Kidney tubule cell (primary cell): ENCODE measurements at places on chromosomes 1 and 21.

DNA sequence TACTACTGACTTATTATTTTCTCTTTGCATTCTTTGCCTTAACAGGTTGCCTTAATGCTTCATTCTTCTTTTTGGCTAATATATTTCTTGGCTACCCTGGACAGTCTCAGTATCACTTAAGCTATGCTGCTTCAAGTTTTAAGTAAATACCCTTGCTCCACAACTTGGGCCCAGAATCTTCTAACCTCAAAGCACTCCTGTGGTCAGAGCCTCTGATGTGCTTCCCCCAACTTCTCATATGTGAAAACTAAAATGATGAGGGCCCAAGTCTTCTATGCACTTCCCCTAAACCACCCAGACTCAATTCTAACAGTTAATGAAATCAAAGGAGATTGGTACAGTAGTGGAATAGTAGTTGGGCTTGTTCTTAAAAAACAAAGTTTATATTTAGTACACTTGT, 314.1 kb downstream of the PLPP3 start:
- DNase-seq = no peak

GRCh38 chr1:212396638-212397037, 18.0 kb downstream of the PACC1 start:
- DNase-seq = no peak

GRCh38 chr1:916173-917075, 7.3 kb upstream of the SAMD11 start:
- DNase-seq = no peak

DNA sequence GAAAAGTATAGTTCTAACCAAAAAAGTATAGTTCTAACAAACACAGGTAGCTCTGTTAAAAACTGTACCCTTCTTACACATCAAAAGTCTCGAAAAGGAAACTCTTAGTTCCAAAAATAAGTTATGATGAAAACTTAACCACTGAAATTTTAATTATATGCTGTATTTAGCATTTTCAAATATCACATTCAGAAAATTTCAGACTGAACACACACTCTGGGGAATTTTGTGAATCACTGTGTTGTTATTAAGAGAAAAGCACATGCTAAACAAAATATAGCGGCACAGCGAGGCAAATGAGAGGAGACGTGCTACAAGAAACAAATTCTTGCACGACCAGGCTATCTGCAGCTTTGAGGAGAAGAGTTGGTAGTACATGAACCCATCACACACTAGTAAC, 30.4 kb downstream of the VAV3 start:
- no peak for DNase-seq

GRCh38 chr1:52266507-52266906, 99.5 kb downstream of the CC2D1B start:
- DNase-seq = no peak

DNA sequence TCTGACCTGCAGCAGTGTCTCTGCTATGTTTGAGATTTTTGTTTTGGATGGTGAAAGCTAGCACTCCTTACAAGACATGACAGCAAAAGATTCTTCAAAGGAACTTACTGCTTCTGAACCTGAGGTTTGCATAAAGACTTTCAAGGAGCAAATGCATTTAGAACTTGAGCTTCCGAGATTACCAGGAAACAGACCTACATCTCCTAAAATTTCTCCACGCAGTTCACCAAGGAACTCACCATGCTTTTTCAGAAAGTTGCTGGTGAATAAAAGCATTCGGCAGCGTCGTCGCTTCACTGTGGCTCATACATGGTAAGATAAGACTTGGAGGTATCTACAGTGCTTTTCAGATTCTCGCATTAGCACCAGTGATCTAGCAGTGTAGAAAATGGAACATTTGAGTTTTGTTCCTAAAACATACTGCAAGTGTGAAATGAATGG, 200.2 kb downstream of the PDE4B start:
- DNase-seq = no peak

GRCh38 chr1:192889082-192889481, 80.2 kb downstream of the RGS2 start:
- DNase-seq = no peak

- DNase-seq = no peak
Measured at GRCh38 chr1:7705048-7705907, 65.8 kb upstream of the VAMP3 start.
